ENCODE measurements at places on chromosomes 2 and 18.

DNA sequence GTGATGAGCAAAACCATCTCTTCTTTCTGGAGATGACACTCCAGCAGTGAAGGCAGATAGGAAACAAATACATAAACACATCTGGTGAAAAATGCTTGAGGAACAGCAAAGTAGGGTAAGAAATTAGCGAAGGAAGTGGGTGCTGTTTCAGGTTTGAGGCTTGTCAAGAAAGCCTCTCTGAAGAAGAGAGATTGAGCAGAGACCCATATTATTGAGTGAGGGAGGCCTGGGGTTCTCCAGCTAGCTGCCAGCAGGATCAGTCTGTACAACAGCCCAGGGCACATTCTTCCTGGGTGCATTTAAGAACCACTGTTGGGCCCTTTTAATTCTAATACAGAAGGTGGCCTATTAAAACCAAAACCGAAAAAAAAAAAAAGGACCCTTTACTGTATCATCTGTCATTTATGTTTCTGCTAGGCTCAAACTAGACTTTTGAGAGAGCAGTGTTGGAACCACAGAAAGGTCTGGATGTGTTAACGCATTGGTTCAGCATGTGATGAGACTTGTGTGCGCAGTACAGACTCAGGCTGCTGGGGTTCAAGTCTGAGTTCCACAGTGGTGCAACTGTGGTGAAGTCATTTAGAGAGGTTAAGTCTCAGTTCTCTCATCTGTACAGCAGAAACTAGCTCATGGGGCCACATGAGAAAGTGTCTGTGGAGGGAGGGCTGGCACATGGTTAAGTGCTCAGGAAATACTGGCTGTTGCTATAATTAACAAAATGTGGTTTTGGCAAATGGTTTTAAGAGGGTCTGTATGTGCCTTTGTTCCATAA lies 28.9 kb downstream of the MGAT5 start:
- no peak for DNase-seq

DNA sequence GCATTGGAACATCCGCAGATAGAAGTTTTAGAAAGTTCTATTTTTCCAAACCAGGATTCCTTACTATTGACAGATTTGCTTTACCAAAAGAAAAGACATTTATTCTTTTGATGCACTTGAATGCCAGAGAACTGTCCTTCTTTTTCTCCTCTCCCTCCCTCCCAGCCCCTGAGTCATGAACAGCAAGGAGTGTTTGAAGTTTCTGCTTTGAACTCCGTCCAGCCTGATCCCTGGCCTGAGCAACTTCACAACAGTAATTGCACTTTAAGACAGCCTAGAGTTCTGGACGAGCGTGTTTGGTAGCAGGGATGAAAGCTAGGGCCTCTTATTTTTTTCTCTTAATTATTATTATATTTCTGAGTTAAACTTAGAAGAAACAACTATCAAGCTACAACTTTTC lies 33.6 kb downstream of the APCDD1 start:
- no peak for DNase-seq

DNA sequence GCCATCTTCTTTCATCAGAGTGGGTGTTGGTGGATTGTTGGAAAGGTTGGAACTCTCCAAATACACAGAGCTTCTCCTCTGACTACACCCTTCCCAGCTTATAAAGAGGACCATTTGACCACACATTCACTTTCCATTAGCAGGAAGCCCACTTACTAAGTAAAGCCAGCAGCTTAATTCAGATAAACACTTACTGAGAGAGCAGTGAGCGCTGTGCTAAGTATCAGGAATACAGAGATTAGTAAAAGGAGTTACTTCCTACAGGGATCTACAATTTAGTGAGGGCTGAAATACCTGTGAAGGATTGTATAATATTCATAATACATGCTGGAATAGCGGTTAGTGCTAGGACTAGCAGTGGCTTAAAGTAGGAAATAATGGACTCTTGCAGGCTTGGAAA lies 343.0 kb downstream of the NYAP2 start:
- no peak for DNase-seq

DNA sequence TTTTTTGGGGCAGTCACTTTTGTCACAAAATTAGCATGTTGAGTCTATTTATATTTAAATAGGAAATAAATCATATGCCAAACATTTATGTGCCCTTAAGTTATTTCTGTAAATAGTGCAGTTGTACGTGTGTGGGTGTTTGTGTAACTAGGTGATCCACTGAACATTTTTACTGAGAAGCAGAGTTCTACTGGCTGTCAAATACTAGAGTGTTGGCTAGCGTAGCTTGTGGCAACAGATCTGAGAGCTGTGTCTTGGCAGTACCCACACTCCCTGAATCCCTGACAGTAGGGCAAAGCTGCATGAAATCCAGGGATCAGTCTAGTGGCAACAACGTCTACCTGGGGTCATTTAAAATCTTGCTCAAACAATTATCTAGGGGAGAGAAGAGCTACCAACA lies 273.1 kb upstream of the SLC8A1 start:
- no peak for DNase-seq

- no peak for DNase-seq
Observed at GRCh38 chr2:160884056-160884455, 276.2 kb upstream of the TANK start.

DNA sequence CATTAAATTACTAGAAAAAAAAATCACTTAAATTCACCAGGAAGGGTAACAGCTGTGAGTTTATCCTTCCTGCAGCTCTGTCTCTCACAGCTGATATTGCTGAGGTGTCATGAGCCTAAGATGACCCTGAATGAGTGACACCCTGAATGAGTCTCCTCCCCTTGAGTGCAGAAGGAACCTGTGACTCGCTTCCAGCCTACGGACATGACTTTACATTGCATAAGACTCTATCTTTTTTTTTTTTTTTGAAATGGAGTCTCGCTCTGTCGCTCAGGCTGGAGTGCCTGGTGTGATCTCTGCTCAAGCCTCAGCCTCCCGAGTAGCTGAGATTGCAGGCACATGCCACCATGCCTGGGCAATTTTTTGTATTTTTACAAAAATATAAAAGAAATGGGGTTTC lies 14.1 kb downstream of the MRO start:
- no peak for DNase-seq

DNA sequence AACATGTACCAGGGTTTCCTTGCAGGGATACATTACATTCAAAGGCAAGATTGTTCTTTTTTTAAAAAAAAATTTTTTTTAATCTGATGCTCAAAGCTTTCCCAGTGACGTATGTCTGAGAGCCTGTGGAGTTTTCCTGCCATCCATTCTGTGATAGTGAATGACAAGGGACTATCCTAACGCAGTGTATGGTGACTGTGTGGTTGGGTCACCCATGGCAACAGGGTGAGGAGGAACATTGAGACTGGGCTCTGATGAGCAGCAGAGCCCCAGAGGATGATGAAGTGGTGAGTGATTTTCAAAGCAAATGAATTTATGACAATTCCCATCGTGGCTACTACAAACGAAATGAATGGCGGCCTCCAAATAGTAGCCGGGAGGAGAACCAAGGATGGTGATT lies 28.6 kb upstream of the CTAGE1 start:
- DNase-seq: no peak

DNA sequence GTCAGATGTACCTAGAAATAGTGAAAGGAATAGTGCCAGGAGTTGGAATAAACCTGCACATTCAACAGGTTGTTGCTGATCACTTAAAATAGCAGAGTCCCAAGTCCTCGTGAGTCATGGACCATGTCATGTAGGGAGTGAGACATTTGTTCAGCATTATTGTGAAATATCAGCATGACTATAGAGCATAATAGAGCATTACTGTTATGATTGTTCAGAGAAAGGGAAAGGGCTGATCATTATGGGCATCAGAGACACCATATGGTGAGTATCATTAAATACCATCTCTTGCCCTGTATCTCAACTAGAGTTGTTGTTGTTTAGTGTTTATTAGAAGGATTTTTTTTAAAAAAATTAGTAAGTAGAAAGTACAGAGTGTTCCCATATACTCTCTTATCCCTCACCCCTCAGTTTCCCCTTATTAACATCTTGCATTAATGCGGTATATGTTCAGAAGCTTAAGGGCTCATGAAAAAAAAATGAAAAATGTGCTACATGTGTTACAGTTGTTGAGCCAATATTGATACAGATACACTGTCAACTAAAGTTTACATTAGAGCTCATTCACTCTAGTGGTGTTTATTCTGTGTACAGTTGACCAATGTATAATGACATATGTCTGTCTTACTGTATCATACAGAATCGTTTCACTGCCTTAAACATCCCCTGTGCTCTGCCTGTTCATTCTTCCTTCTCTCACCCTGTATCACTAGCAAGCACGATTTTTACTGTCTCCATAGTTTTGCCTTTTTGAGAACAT lies 5.7 kb downstream of the ELAC1 start:
- DNase-seq: no peak

DNA sequence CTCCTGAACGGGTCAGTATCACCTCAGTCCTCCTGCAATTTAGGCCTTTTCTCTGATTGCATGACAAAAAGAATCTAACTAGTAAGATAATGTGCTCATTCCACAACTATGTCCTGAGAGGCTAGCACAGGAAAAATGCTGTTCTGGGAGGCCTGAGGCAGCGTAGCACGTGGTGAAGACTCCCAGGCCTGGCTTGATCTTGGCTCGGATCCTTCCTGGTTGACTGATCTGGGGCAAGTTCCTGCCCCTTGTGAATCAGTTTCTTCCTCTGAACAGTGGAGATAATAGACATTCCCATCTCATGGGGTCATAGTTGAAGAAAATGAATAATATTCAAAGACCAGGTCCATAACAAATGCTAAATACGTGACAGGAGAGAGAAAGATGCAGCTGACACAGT lies 12.3 kb downstream of the FBLN7 start:
- no peak for DNase-seq

GRCh38 chr2:223634238-223634637 lies 32.1 kb upstream of the SCG2 start:
- no peak for DNase-seq

DNA sequence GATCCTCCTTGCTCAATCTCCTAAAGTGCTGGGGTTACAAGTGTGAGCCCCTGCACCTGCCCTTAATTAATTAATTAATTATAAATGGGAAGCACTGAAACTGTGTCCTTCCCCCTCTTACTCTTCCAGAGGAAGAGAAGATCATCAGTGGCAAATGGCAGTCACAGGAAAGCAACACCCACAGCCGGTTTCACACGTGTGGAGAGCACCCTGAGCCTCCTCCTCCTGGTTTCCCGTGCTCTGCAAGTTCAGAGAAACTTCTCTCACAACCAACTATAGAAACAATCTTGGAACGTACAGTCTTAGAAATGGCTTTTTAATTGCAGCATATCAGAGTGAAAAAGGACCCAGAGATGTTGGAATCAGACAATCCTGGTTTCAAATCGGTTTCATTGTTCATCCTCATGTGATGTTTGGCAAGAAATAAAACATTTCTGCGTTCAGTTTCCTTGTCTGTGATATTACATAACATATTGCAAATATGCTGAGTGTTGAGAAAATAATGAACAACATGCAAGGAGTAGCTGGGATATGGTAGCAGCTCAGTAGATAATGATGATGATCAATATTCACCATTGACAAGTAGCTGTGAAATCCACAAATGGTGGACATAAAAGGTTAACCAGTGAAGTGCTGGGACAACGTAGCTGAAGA lies 141.0 kb upstream of the KCTD1 start:
- DNase-seq: no peak

- DNase-seq: no peak
Observed at GRCh38 chr2:168723275-168723899, 79.0 kb upstream of the NOSTRIN start.

GRCh38 chr2:14690926-14691325 lies 58.4 kb downstream of the LRATD1 start:
- DNase-seq: no peak

DNA sequence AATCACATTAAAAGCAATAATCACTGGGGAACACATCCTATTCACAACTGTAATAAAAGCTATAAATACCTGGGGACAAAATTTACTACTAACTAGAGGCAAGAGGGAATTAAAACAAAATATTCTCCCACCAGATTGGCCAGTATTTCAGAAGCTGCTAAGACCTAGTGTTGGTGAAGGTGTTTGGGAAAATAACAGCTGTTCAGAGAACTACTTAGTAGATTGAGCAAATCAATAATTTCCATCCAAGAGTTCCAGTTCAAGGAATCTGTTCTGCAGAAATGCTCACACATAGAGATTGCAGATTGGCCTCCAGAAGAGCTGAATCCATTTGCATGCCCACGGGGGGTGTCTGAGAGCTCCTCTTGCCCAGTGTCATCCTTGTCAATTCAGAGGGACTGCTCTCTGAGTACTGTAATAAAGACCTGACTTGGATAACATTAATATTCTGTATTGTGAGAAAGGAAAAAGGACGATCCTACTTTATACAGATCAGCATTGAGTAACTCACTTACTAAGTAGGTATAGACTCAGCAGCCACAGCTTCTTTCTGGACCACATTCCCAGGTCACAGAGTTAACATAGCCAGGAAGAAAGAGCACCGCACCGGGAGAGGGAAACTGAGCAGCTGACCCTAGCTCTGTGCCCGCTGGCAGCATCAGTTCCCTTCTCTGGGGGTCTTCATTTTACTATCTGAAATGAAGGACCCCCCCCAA lies 5.6 kb downstream of the TUBB6 start:
- DNase-seq: no peak

GRCh38 chr2:239548451-239548871 lies 147.6 kb upstream of the HDAC4 start:
- no peak for DNase-seq

- DNase-seq: no peak
Observed at GRCh38 chr2:198692907-198693510, 764.7 kb downstream of the SATB2 start.

- no peak for DNase-seq
Observed at GRCh38 chr18:76679945-76680344, 142.4 kb upstream of the ZNF236 start.

- DNase-seq: no peak
Observed at GRCh38 chr2:17401096-17401495, 117.1 kb downstream of the RAD51AP2 start.

GRCh38 chr2:172698041-172698863 lies 37.4 kb upstream of the RAPGEF4 start:
- no peak for DNase-seq

DNA sequence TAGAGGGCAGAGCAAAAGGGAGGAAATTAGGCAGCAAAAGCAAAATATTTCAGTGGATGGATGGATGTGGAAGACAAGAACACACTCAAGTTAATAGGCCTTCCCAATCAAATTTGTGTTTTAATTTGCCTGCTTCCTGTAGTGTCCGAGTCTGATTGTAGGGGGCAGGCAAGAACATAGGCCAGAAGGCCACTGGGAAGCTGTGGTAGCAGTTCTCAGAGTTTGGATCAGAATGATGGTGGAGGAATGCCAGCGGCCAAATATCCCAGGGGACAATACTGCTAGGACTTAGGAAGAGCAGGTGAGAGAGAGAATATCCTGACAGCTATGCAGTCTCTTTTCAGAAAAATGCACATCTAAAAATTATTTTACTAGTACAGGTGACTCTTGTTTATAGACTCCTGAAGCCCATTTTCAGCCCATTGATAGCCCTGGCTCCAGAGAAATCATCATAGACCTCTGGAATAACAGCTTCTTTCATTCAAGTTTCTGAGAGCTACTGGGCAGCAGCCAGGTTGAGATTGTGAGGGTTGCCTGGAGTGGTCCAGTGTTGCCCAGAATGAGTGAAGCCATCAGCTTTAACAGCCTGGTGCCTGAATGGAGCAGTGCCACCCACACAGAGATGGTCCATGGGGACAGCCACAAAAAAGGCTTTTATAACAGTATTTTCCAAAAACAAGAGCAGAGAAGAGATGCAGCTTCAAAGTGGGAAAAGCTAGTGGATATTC lies 19.1 kb upstream of the SERPINE2 start:
- no peak for DNase-seq

GRCh38 chr2:198127627-198128026 lies 323.2 kb downstream of the PLCL1 start:
- no peak for DNase-seq

GRCh38 chr2:237742191-237742590 lies 56.4 kb upstream of the RBM44 start:
- DNase-seq: no peak
